MV-4-11 (cell line): ENCODE measurements at places on chromosomes 7 and 10.

- DNase-seq: peak; percentile 39
Measured at GRCh38 chr7:10662982-10663884, 310.4 kb upstream of the PHF14 start.

GRCh38 chr7:50416527-50417182 is 33.5 kb downstream of the FIGNL1 start:
- peak; percentile 81 for DNase-seq

GRCh38 chr10:69728335-69728870 is 73.3 kb upstream of the COL13A1 start:
- DNase-seq: no peak

DNA sequence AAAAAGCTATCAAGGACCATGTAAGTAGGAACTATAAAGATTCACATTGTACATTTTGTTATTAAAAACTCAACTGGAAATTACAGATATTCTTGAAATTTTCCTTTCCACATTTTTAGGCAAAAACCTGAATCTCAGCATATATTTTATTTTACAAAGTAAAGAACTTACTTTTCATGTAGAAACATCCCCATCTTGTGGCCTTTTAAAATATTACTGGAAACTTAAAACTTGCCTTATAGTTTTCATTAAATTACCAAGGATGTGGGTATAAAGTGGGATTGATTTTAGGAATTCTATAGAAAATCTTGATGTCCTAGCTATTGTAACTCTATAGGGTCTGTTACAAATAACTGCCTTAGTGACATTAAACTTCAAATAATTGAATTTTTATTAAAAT is 10.6 kb downstream of the DBF4 start:
- peak; percentile 19 for DNase-seq

- no peak for DNase-seq
Measured at GRCh38 chr10:119657725-119658124, 6.5 kb downstream of the BAG3 start.

DNA sequence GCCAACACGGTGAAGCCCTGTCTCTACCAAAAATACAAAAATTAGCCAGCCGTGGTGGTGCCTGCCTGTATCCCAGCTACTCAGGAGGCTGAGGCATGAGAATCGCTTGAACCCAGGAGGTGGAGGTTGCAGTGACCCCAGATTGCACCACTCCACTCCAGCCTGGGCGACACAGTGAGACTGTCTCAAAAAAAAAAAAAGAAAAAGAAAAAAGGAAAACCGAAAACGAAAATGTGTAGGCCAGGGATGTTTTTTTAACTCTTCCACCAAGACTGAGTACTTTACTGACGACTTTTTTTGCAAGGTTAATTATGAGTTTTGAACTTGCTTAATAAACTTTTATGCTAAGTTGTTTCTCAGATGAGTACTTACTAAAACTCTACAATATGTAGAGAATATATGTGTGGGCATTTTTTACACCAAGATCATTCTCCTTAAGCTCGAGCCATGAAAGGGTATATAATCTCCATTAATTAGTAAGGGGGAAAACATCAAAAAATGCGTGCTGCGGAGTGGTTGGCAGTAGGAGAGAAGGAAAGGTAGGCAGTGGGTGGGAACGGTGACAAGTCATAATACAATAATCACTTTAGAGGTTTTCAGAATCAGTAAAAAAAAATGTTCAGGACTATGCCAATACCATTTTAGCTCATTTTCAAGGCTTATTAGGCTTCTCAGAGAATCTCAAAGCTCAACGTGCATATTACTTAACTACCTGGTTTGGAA is 8.6 kb upstream of the ADRB1 start:
- DNase-seq: peak; percentile 58

- no peak for DNase-seq
Measured at GRCh38 chr10:92274071-92274470, 16.8 kb downstream of the CPEB3 start.

- no peak for DNase-seq
Measured at GRCh38 chr7:47357863-47358262, 224.0 kb downstream of the TNS3 start.

DNA sequence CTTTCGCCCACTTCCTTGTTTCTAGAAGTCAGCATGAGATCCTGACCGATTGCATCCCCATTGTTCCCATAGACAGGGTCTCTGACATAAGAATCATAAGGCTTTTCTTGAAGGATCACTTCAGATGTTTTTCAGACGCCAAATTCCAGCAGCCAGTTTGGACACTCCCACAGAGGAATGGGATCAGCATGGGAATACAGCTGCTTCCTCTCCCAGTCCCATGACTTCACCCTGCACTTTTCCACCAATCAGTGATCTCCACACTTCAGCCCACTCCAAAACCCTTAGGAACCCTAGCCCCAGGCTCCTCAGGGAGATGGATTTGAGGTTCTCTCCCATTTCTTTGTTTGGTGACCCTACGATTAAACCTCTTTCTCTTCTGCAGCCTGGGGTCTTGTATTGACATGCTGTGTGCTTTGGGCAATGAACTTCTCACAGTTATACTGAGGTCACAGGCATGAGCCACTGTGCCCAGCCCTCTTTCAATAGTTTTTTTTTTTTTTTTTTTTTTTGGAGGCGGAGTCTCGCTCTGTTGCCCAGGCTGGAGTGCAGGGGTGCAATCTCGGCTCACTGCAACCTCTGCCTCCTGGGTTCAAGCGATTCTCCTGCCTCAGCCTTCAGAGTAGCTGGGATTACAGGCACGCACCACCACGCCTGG is 52.8 kb upstream of the CHST3 start:
- peak; percentile 53 for DNase-seq

- no peak for DNase-seq
Measured at GRCh38 chr10:101710059-101710695, 15.2 kb upstream of the FBXW4 start.

DNA sequence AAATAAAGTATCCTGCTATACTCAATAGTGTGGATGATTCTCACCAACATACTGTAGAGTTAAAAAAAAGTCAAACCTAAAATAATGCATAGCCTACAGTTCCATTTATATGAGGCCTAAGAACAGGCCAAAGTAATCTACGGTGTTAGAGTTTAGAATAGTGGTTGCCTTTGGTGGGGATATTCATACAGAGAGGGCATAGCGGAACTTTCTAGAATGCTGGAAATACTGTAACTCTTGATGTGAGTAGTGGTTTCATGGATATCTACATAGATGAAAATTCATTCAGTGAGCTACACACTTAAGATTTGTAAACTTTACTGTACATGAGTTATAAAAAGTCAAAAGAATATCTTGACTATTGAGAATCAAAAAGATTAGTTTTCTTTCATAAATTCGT is 349.9 kb upstream of the NFE2L3 start:
- DNase-seq: no peak

DNA sequence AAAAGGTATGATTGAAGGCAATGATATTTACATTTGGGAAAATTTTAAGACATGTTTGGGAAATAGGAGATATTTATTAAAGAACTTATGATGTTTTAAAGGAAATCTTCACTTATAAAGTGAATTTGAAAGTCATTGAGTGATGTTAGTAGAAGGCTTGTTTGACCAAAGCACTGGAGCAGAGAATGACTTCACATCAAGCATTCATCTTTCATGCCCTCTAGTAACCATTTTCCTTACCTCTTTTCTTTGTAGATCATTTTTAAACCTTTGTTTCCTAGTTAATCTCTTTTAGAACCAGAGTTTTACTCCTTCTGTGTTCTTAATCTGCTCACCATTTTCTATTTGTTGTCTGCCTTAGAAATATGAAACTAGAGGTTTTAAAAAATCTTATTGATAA is 111.3 kb upstream of the FOXP2 start:
- DNase-seq: no peak

- no peak for DNase-seq
Measured at GRCh38 chr10:71472912-71473311, 76.2 kb downstream of the CDH23 start.

GRCh38 chr10:921471-922414 is 9.8 kb downstream of the LARP4B start:
- DNase-seq: no peak

DNA sequence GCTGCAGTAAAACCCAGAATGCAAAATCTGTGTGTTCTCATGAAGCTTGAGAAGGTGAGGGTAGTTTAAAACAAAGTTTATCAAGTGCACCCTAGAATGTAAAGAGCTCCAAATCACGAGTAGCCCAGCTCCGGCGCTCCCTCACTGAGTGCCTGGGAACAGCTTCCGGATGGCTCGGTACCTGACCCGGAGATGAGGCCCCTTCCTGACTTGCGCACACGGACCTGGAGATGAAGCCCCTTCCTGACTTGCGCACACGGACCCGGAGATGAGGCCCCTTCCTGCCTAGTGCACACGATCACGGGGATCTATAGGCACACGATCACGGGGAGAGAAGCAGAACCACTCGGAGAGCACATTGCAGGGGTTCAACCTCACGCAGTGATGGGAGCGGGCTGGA is 322.1 kb upstream of the RNF32 start:
- no peak for DNase-seq

DNA sequence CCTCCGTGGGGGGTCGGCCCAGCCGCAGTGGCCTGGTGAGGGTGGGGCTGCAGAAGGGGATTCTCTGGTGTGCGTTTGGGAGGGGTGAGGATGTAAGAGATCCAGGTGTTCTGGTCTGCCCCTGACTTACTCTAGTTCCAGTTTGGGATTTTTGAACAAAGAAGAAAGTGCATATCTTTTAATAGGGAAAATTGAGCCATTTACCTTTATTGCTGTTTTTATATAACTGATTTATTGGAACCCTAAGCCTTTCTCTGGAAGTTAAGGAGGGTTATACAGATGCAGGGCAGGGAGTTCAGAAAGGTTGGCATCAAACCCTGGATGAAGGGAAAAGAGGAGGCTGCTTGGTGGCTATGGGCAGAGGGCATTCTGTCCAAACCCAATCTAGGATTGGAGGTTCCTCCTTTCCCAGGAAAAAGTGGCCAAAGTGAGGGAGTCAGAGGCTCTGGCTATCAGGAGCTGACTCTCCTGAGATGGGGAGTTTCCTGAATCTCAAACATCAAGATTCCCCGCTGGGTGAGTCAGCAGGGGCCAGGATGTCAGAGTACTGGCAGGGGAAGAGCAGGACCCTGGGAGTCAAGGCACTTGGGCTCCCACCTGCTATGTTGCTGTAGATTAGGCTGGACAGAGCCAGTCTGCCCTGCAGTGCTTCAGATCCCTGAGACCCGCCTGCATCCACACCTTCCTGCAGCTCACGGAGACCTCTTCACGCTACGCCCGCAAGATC is 67.5 kb downstream of the CLIP2 start:
- no peak for DNase-seq

GRCh38 chr10:69403519-69403918 is 13.2 kb downstream of the TACR2 start:
- no peak for DNase-seq

- DNase-seq: no peak
Measured at GRCh38 chr7:117674617-117675016, 194.8 kb downstream of the CFTR start.

DNA sequence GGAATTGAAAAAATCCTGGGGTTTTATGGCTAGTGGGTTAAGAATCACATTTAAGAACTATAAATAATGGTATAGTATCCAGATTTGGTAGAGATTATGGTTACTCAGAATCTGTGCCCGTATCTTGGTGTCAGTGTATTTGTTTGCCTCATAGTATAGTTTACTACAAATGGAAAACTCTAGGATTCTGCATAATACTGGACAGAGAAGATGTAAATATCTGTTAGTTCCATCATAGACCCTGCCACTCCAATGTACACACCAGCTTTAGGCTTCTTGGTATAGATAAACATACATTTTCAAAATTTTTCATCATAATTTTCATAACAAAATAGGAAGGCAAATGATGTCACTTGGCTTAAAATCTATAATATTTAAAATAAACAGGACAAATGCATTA is 108.1 kb downstream of the CFTR start:
- no peak for DNase-seq

- DNase-seq: no peak
Measured at GRCh38 chr7:81064426-81064825, 145.6 kb upstream of the SEMA3C start.

GRCh38 chr7:12322284-12322902 is 81.3 kb downstream of the VWDE start:
- no peak for DNase-seq

- DNase-seq: no peak
Measured at GRCh38 chr7:273327-273726, 16.6 kb upstream of the FOXL3 start.

GRCh38 chr7:148242294-148242821 is 348.2 kb upstream of the C7orf33 start:
- peak; percentile 44 for DNase-seq

DNA sequence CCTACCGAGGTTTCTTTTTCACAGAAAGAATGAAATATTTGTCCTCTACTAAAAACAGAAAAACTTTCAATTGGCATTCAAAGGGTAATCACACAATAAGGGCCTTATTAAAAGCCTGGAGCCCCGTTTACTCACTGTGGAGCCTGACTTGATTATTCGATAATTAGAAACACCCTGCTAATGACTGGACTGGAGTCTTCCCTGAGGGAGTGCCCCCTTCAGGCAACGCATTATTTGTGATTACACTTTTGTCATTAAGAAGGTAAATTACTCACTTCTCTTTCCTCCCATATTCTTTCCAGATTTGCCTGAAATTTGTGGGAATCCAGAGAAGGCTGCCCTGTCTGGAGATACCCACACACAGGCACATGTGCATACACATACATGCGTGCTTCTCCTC is 444.2 kb upstream of the NPVF start:
- no peak for DNase-seq

- DNase-seq: no peak
Measured at GRCh38 chr10:103856797-103857170, 1.4 kb upstream of the SH3PXD2A start.

- DNase-seq: no peak
Measured at GRCh38 chr7:91085175-91085574, 179.1 kb upstream of the FZD1 start.

DNA sequence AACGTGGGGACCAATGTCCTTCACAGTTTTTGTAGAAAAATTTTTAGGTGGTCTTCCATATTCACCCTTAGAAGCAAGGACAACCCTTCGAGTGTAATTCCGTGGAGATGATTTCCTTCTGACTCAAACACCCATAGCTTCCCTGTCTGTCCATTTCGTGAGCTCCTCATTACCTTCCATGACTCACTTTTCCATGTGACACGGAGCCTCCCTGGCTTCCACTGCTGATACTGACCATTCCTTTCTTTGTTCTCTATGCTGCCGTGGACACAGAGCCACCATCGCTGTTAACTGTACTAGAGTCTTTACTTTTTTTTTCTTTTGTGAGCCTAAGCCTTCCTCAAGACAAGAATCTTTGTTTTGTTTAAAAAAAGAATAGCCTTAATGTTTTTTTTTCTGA is 12.5 kb upstream of the ARMS2 start:
- no peak for DNase-seq
